SW 1271 (cell line): ENCODE measurements at places on chromosomes 7 and 10.

GRCh38 chr7:107854454-107854853, 36.5 kb upstream of the DLD start:
- no peak for DNase-seq

- DNase-seq, result no peak
Measured at GRCh38 chr7:94160719-94161435, 156.7 kb upstream of the BET1 start.

GRCh38 chr7:151166629-151167196, 781 bp downstream of the GBX1 start:
- no peak for DNase-seq

DNA sequence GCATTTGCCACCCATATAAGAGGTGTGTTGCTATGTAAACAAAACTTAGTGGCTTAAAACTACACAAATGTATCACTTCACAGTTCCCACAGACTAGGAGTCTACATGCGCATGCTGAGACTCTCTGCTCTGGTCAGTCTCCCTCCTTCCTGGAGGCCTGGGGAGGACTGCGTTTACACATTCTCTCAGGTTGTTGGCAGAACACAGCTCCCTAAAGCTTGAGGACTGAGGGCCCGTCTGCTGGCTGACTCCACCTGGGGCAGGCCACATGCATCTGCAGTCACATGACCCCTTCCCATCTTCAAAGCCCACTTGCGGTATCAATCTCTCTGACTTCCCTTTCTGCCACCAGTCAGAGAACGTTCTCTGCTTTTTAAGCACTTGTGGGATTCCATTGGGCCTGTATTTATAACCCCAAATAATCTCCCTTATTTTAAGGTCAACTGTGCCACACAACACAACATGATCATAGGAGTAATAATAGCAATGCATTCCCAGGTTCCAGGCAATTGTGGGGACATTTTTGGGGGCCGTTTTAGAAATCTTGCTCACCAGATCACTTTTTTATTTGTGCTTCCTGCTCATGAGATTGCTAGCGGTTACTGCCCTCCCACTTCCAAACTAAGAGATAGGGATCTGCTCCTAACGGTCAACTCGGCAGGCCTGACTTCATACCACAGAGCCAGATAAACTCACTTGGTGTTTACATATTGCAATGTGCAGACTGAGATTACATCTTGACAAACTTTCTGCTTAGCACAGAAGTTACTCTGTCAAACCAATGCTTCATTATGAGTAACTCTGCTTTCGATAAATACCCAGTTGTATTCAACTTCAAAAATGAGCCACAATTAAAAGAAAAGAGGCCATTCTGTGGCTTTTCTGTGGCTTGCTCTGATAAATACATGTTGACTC, 96.3 kb downstream of the ALOX5 start:
- no peak for DNase-seq

- no peak for DNase-seq
Measured at GRCh38 chr10:126243971-126244370, 144.3 kb downstream of the ADAM12 start.

GRCh38 chr10:7700577-7701125, 2.5 kb upstream of the ITIH2 start:
- DNase-seq, result no peak

DNA sequence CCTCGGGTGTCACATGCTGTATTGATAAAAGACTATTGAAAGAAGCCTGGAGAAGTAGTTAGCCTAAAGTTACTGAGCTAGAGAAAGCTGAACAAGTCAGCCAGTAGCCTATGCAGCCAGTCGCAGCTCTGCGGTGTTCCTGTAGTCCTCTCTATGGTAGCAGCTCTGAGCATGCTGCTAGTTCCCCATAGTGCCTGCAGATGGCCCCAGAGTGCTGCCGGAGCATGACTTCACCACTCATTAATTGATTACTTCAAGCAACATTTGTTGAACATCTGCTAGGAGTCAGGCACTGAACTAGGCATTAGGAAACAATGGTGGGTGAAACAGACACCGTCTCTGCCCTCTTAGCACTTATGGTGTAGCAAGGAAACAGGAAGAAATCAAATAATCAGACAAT, 422.7 kb downstream of the SORCS3 start:
- peak; percentile 1 for DNase-seq

- DNase-seq, result no peak
Measured at GRCh38 chr7:85681241-85681640, 494.4 kb upstream of the SEMA3D start.

DNA sequence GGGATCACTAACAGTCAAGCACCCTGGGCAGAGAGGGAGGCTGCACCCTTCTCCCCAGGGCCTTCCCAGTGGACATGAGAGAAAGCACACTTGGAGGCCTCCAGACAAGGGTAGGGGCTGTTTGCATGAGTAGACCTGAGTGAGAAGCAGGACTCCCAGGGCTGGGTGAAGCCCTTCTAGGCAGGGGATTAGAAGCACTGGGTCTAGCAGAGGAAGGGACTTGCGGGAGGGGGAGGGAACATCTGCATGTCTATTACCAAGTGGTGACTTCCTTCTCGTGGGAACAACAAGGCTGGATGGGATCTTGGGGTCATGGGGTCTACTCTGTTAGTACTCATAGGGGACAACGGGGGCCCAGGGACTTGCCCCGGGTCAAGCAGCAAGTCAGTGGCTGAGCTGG, 67.8 kb downstream of the EMX2 start:
- DNase-seq, result no peak

DNA sequence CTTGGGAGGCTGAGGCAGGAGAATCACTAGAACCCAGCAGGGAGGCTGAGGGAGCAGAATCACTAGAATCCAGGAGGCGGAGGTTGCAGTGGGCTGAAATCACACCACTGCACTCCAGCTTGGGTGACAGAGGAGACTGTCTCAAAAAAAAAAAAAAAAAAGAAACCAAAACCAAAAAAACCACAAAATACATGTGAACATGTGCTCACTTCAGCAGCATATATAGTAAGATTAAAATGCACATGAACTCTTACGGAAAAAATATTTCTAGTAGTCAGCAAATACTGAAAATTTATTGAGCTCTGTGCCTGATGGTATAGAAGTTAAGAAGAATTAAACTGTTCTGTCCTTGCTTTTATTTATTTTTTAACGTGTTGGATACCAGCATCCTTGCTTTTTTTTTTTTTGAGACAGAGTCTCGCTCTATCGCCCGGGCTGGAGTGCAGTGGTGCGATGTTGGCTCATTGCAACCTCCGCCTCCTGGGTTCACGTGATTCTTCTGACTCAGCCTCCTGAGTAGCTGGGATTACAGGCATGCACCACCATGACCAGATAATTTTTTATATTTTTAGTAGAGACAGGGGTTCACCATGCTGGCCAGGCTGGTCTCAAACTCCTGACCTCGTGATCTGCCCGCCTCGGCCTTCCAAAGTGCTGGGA, 9.6 kb upstream of the ZNF487 start:
- no peak for DNase-seq

DNA sequence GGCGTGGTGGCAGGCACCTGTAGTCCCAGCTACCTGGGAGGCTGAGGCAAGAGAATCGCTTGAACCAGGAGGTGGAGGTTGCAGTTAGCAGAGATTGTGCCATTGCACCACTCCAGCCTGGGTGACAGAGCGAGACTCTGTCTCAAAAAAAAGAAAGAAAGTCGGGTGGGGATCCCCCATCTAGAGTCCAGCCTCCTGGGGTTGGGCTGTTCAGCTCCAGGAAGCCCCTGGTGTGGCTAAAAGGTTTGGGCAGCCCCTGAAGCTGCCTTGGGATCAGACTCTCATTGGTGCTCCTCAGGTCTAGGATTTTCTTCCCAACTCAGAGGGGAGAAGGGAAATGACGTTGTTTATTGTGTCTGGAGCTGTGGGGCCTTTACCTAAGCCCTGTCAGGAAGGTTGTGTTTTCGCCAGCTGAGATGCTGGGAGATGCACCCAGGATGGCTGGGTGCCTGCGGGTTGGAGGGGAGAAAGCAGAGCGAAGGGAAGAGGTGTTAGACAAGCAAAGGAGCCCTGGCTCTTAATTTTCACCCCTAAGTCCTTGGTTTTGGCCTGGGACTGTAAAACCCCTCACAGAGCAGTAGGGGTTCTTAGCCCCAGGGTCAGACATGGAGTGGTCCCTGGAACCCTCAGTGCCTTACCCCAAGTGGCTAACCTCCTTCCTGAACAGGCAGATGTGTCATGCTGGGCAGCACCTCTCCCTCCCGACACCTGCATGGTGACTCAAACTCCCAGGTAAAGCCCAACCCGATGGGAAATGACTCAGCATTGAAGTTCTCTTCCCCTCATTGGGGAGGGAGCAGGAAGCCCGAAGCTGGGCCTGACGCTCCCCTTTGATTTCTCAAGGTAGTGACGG, 21.1 kb downstream of the PLAU start:
- DNase-seq, result no peak

GRCh38 chr7:67487316-67487715, 490.7 kb downstream of the TYW1 start:
- no peak for DNase-seq

DNA sequence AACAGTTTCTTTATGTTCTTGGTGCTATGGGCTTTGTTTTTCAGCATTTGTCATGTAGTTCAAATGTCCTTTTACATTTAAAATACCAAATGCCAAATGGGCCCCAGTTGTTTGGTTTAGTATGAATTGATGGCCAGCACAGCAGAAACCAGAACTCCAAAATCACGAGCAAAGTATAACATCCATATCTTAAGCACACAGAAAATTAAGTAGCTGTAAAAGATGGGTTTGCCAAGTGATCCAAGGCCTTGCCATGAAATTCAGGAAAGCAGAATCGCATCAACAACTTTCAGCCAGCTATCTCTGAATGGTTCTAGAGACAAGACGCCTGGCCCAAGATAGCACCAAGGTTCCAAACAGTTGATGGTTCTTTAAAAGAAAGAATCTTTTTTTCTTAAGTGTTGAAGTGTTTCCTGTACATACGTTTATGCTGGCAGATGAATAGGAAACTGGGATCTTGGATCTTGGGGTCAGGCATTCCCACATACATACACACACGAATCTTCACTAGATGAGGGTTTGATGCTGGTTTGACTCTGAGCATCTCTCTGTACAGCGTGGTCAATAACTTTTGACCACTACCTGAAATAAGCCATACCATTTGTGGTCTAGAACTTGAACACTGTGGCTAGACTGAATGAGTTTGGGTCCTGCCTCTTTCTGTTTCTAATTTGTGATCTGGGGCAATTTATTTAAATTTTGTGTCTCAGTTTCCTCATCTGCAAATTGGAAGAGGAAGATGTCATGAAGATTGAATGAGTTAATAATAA, 711.8 kb downstream of the KCNMA1 start:
- DNase-seq, result no peak
